ENCODE measurements at places on chromosomes 7 and 10. TPM values are rescaled to one million over a fixed set of nuclear protein-coding genes. Genes with fewer than 3 reads are reported as not detected.
A peak's percentile ranks its signal among the peaks of the same experiment; 100 is the strongest.

DNA sequence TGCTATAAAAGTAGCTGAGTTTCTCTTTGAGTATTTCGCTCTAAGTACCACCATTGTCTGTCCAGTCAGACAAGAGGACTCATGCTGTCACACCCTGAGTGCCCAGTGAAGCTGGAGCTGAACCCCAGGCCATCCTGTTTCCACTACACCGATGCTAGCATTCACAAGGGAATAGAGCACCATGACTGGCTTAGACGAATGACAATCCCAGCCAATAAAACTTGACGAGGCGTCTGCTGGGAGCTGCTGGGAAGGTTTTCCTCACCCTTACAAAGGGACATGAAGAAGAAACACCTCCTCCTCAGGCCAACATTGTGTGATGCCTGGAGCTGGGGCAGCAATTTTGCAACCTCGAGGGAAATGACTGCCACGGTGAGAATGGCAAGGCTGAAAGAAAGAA is 17.5 kb upstream of the SLIT1 start:
- no peak for DNase-seq

- no peak for DNase-seq
Observed at GRCh38 chr10:45071043-45071813, 70.5 kb downstream of the ZNF22 start.

DNA sequence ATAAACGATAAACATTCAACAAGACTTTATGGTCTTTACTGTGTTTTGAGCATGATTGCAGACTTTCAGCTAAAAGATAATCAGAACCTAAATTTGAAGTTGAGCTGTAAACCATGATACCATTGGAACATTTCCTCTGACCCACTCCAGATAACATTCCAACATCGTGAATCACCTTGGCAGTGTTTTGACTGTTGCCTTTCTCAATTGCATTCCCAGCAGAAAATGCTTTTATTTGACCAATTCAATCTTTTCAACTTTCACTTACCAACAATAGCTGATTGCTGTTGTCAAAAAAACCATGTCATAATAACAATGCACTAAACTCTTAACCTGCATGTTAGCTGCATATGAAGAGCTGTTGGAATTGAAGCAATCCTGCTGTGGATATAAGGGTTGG is 165.5 kb downstream of the MDFIC start:
- no peak for DNase-seq

- no peak for DNase-seq
Observed at GRCh38 chr7:137731436-137731835, 115.3 kb downstream of the DGKI start.

DNA sequence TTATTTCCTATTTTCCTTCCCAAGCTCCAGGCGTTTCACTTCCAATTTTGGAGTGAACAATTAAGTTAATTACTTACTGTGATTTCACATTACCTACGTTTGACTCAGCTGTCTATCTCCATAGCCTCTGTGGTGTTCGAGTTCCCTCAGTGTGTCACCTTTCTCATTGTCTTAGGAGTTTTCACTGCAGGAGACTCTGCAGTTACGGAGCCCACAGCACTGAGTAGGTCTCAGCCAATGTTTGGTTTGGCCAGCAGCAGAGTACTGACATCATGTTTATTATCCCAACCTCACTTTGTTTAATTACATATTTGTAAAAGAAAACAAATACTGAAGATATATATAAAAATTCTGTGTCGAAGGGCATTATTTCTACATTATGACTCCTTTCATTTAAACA is 1123.9 kb downstream of the CNTNAP2 start:
- DNase-seq = no peak

Gene PLAU
- 0.26 TPM for total RNA-seq

DNA sequence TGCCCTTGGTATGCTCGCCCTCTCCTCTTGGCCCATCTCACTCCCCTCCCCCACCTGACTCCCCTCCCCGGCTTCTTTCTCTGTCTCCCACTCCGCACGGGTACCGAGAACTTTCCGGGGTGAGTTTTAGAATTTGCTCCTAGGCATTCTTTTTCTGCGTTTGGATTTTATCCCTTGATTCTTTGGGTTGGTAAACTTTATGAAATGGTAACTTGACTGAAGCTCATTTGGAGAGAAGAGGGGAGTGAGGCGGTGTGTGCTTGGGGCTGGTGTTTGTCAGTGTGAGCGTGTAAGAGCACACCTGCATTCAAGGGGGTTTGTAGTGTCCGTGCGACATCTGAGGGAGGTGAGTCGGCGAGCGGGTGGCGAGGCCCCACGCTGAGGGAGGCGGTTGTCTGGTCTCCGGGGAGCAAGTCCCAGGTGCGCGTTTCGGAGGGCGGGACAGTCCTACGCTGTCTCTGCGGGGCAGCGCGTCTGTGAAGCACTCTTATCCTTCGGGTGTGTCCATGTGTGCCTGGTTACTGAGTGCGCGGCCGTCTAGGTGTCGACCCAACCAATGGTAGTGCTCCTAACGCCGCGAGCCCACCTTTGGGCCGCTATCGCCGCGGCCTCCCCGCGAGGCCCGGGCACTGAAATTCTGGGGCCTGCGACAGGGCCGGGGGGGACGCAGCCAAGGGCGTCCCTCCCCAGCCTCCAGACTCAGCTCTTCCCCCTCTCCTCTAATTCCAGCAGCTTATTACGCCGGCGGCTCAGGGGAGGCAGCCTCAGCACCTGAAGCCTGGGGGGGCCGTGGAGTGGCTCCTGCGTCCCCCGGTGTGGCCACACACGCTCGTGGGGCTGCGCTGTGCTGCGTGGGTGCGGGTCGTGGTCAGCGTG is 2.6 kb upstream of the ZNF503 start:
- DNase-seq = no peak

- peak; percentile 69 for DNase-seq
Observed at GRCh38 chr10:46092524-46093081, 46.5 kb upstream of the MSMB start.

Gene OGA
- total RNA-seq = 370 TPM

- DNase-seq = no peak
Observed at GRCh38 chr10:132742837-132743194, 43.1 kb downstream of the NKX6-2 start.

Gene NPSR1
- total RNA-seq = not detected

DNA sequence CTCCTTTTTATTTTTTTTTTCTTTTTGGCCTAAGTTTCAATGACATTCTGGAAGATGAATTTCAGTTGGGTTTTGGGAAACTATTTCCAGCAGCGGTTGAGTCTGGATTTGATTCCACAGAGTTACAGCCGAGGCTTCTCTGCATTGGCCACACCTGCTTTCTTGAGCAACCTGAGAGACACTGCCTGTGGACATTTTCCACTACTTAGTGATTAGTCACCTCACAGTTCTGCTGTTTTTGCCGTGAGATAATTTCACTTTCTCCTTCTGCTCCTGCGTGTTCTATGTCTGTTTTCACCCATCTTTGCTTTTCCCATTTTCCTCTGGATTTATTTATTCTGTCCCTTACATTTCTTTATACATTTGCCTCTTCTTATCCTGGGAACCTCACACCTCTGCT is 243.0 kb downstream of the BICC1 start:
- no peak for DNase-seq

DNA sequence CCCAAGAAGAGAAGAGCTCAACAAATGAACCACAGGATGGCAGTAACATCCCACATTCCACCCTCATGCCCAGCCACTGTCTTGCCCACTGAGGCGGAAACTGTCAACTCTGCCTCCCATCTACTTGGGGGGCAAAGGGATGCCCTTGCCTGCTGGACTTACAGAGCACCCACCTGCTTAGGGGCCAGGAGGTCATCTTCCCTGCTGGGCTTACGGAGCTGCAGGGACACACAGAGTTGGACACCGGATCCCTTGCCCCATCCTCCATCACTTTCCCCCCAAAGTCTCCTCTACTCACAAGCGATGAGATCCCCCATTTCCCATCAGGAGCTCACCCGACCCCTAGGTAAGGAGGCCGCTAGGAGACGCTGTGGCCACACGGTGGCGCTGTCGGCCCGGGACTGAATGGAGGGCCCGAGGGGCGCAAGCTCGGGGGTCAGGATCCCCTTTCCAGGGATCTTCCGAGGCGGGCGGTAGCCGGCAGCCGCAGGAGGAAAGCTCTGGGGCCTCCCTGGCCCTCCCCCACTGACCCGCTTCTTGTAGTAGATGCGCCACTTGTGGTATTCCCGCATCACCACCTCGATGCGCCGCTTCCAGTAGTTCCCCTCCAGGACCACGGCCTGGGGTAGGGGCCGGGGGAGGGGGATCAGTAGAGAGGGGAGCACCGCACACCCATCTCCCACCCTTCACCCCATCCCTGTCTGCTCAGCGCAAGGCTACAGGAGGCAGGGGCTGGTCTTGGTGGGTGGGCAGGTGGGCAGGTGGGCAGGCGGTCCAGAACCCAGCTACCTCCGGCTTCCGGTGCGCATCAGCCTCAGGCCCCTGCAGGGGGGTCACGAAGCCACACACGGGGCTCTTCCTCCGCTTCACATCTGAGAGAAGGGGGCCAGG is 17.3 kb downstream of the MLXIPL start:
- DNase-seq = peak; percentile 83

GRCh38 chr10:114380060-114380459 is 24.2 kb downstream of the AFAP1L2 start:
- no peak for DNase-seq

GRCh38 chr7:47968847-47969774 is 10.3 kb downstream of the HUS1 start:
- DNase-seq = peak; percentile 49

- no peak for DNase-seq
Observed at GRCh38 chr10:43122096-43122495, 16.1 kb upstream of the CSGALNACT2 start.

DNA sequence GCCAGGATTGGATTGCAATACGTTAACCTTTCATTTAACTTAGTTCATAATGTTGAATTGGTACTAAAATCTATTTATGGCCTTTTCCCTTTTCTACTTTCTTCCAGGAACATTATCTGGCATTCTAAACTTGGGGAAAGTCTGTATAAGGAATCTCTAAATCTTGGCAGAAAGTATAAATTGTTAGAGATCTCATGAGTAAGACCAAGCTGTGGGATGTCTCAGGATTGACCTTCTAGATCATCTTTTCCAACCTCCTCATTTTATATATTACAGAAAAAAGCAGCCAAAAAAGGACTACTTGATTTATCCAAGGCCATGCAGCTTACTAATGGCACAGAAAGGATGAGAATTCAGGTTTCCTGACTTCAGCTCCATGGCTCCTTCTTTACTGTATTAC is 598.3 kb downstream of the INHBA start:
- no peak for DNase-seq

Gene GLCCI1
- total RNA-seq = 31.5 TPM

GRCh38 chr10:31756729-31757110 is 171.9 kb downstream of the ARHGAP12 start:
- DNase-seq = no peak

GRCh38 chr7:1109581-1110310 is 21.8 kb downstream of the GPER1 start:
- DNase-seq = no peak

Gene FAM25A
- total RNA-seq = not detected

GRCh38 chr7:106034383-106034782 is 71.3 kb downstream of the CDHR3 start:
- no peak for DNase-seq

GRCh38 chr10:62632071-62632809 is 172.3 kb upstream of the ADO start:
- DNase-seq = peak; percentile 54

Gene OPN4
- not detected for total RNA-seq

Gene CCL24
- not detected for total RNA-seq

- no peak for DNase-seq
Observed at GRCh38 chr7:148790131-148790726, 91.5 kb downstream of the CUL1 start.

- DNase-seq = no peak
Observed at GRCh38 chr7:115868369-115868768, 162.2 kb downstream of the TFEC start.

GRCh38 chr10:92799568-92799967 is 48.8 kb upstream of the EXOC6 start:
- DNase-seq = no peak

Gene C7orf57
- total RNA-seq = not detected

Gene ANKRD22
- 0.44 TPM for total RNA-seq

Gene FOXL3
- not detected for total RNA-seq

DNA sequence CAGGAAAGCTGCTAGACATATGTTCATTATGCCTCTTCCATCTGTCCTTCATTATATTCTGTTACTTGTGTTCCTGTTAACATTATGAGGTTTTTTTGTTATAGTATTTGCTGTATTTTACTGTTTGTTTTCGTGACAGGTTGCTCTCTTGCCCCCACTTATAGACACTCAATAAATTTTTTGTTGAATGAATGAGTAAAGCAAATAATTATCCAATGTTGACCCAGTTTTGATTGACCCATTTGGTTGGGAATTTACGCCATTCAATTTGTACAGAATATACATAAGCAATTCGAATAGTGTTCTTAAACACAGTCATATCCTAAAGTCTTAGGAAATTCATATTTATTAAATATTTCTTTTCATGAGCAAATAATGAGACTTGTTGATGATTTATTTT is 11.8 kb downstream of the CCSER2 start:
- DNase-seq = no peak

DNA sequence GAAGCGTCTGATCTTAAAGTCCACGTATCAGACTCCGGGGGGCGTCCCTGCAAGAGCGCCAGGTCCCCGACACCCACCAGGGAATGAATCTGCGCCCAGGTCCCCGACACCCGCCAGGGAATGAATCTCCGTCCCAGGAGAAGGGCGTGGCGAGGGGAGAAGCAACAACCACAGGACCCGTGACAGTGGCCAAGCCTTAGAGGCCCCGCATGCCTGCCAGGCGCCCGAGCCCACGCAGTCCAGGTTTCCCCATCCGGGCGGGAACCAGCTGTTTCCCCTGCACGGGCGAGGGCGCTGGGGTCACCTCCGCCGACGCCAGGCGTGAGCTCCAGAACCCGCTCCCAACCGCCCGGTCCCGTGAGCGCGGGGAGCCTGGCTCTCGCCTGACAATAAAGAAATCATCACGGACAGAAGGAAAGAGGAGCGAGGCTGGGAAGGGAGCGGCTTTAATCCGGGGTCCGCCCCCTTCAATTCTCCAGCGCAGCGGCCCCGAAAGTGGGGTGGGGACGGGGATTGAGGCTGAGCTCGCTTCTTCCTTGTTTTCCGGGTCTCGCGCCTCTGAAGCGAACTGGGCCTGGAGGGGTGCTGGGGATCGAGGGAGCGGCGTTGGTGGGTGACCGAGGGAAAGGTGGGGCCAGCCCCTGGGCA is 29.0 kb upstream of the BMS1 start:
- DNase-seq = no peak

DNA sequence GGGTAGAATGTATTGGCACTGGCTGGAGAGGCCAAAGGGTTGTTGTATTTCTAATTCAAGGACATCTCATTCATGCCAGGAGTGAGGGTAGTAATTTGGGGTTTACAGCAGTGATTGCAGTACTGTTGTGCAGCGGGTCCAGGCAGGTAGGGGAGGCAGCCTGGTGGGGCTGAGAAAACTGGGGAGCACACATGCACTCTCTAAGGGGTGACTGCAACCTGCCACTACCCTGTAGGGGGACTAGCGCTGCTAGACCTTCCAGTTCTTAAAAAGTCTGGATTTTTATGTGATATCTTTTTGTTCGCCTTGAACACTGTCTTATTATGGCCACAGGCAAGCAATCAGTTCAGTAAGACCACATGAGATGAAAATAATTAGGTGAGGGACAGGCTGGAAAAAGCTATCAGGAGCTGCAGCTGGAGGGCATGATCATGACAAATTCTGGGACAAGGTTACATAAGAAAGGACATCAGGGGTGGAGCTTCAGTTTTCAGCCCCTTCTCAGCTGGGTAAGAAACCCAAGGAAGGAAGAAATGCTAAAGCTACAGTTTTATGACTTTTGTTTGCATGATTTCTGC is 149.0 kb downstream of the ARHGAP21 start:
- no peak for DNase-seq

GRCh38 chr10:26841733-26842317 is 18.9 kb downstream of the ABI1 start:
- DNase-seq = no peak

GRCh38 chr7:41446606-41447449 is 256.1 kb downstream of the INHBA start:
- no peak for DNase-seq

- no peak for DNase-seq
Observed at GRCh38 chr10:127933271-127933670, 26.4 kb downstream of the PTPRE start.

Data from naive thymus-derived CD8-positive, alpha-beta T cell (primary cell).